CD4-positive, alpha-beta T cell treated with Interleukin-21 for 1 hour (primary cell): ENCODE measurements at places on chromosomes 4 and X.

GRCh38 chr4:37451656-37452055, 207.1 kb downstream of the NWD2 start:
- no peak for DNase-seq

DNA sequence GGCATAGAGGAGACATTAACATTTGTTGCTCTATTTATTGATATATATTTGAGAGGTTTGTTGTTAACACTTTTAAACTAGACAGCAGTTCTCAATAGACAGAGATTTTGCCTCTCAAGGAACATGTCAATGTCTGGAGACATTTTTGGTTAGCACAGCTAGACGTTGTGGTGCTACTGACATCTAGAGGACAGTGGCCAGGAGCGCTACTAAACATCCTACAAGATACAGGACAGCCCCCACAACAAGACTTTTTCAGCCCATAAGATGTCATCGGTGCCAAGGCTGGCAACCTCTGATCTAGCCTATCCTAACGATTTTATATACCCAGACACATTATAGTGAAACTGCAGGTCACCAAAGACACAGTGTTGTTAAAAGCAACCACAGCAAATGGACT, 18.4 kb upstream of the CTSO start:
- no peak for DNase-seq

- DNase-seq, result no peak
Observed at GRCh38 chr4:11134705-11135104, 294.0 kb downstream of the HS3ST1 start.

DNA sequence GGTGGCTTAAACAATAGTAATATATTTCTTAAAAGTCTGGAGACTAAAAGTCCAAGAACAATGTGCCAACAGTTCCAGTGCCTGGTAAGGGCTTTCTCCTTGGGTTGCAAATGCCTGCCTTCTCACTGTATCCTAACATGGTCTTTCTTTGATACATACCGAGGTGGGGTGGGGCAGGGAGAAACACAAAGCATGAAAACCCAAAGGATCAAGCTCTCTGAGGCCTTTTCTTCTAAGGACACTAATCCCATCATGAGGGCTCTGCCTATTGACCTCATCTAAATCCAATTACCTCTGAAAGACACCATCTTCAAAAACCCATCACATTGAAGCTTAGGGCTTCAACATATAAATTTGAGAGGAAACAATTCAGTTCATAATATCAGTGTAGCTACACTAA, 311.3 kb downstream of the GRID2 start:
- no peak for DNase-seq

- DNase-seq, result no peak
Observed at GRCh38 chr4:54228056-54228527, 1.0 kb upstream of the PDGFRA start.

- no peak for DNase-seq
Observed at GRCh38 chr4:110265001-110265400, 66.6 kb upstream of the ELOVL6 start.

- DNase-seq, result no peak
Observed at GRCh38 chr4:67779631-67780030, 25.4 kb upstream of the GNRHR start.

DNA sequence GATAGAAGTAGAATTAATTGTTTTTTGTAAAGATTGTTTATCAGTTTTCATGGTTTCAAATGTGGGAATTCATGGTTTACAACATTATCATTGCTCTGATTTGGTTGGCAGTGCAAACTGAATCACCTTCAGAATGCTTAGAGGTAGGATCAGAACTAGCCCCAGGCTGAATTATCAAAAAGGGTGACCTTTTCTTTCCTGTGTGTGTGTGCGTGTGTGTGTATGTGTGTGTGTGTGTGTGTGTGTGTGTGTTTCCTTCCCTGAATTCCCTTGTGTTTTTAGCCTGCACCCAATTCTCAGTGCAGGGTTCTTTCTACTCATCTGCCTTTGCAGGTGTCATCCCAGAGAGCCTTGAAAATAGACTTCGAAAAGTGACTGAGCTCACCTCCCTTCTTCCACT, 125.0 kb downstream of the BMPR1B start:
- DNase-seq, result no peak

- DNase-seq, result peak; percentile 37
Observed at GRCh38 chr4:67746797-67747495, 7.2 kb downstream of the GNRHR start.

DNA sequence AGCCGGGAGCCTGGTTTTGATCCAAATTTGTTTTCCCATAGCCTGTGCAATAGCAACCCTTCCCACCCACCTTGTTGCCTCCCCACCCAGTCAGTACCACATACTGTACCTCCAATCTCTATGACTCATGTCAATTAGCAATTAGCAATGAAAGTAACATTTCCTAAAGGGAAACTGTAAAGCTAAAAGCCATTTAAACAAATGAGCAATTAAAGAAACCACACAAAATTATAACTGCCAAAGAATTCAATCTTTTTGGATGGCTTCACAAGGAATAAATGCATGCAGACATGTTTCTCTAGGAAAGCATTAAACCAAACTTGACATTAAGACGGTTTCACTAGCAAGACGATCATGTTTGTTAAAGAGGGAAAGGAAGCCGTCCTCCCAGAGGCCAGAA, 169.0 kb upstream of the MAP3K15 start:
- DNase-seq, result no peak

GRCh38 chr4:10030972-10031667, 9.8 kb upstream of the SLC2A9 start:
- no peak for DNase-seq
